Caco-2 (cell line): ENCODE measurements at places on chromosomes 12 and 14.
A peak's percentile ranks its signal among the peaks of the same experiment; 100 is the strongest.

DNA sequence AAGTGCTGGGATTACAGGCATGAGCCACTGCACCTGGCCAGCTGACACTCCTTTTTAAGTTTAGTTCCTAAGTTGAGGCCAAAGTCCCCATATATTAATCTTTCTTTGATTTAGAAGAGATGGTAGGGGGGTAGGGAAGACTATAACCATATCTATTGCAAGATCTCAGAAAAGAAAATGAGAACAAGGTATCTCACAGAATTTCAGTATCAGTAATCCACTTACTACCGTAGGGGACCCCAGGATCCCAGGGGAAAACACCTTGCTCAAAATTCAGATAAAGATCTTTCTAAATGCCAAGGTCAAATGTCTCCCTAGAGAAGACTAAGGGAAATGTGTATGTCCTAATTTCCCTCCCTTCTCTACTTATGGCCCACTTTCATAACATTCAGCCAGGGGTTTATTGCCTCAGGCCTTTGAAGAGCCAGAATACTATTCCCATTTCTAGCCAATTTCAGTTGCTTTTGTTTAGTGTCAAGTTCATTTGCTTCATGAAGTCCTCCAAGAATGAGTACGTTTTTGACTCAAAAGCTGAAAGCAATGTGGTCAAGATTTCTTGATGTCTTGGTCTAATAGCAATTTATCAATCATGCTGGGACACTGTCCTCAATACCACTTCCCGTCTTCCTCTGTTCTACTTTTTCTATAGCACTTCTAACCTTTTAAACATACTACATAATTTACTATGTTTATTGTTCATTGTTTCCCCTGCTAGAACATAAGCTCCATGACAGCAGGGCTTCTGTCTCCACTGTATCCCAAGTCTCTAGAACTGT lies 86.3 kb downstream of the DCAF5 start:
- no peak for DNase-seq

DNA sequence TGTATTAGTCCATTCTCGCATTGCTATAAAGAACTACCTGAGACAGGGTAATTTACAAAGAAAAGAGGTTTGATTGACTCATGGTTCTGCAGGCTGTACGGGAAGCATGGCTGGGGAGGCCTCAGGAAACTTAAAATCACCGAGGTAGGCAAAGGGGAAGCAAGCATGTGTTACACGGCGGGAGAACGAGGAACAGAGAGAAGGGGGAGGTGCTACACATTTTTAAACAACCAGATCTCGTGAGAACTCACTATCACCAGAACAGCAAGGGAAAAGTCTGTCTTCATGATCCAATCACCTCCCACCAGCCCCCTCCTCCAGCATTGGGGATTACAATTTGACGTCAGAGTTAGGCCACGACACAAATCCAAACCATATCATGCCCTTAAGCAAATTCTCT lies 13.3 kb upstream of the MAX start:
- DNase-seq = no peak

DNA sequence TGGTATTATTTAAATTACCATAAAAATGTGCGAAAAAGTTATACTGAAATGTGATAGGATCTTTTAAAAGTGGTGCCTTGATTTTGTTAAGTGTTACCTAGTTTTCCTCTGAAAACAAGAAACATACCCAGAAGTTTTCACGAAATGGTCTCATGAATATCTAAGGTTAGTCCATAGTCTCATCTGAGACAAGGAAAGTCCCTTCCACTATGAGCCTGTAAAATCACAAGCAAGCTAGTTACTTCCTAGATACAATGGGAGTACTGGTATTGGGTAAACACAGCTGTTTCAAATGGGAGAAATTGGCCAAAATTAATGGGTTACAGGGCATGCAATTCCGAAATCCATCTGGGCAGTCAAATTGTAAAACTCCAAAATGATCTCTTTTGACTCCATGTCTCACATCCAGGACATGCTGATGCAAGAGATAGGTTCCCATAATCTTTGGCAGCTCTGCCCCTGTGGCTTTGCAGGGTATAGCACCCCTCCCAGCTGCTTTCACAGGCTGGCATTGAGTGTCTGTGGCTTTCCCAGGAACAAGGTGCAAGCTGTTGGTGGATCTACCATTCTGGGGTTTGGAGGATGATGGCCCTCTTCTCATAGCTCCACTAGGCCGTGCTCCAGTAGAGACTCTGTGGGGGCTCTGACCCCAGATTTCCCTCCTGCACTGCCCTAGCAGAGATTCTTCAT lies 271.4 kb downstream of the NAV3 start:
- DNase-seq = peak; percentile 29

- no peak for DNase-seq
These were observed 42.6 kb downstream of the NELL2 start for GRCh38 chr12:44833561-44833960.

DNA sequence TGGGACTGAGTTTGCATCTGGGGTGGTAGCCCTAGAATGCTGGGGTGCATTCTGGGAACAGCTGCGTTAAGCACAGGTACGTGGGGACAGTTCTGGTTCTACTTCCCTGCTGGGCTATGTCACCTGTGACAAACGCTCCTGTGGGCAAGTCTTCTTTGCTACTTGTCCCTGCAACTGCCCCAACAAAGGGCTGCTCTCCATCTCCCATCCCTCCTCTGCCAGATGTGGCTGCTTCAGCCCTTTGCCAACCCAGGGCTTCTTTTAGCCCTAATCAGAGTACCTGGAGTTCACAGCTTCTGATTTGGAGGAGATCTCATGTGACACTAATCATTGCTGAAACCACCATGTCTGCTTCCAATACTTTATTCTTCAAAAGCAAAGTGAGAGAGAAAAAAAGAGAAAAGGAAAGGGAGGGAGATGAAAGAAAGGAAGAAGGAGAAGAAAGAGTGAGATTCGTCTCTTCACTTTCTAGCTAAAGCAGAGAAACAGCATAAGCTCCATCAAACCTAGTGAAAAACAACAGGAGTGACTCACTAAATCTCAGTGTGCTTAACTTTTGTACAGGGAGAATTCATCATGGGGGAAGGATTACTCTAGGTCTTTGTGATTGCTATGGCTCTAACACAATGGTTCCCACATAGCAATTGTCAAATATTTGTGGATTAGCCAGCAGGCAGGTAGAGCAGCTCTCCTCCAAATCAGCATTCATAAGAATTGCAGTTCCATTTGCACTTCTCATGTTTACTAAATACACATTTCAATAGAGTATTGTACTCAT lies 174.8 kb downstream of the LRIG3 start:
- DNase-seq = no peak

GRCh38 chr14:35121026-35121886 lies 534 bp downstream of the PPP2R3C start:
- DNase-seq = no peak

- DNase-seq = no peak
These were observed 4.0 kb downstream of the VPS37B start for GRCh38 chr12:122891661-122892525.

- DNase-seq = no peak
These were observed 943.8 kb downstream of the TMTC2 start for GRCh38 chr12:83630526-83630925.

GRCh38 chr12:52787324-52788191 lies 8.4 kb downstream of the KRT3 start:
- DNase-seq = no peak

DNA sequence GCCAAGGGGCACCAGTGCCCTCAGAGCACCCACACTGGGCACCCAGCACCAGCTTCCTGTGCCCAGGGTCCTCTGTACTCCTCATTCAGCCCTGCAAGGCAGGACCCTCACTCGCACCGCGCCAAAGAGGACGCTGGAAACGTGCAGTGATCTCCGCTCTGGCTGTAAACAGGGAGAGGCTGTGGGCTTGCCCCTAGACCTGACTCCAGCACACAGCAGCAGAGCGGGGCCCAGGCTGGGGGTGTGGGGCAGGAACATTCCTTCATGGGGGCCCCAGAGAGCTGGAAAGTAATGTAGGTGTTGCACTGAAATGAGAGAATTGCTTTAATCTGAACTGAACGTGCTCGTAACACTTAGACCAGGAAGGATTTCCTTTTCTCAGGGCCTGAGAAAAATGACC lies 5.0 kb upstream of the BRF1 start:
- no peak for DNase-seq

GRCh38 chr12:56040963-56041551 lies 661 bp upstream of the RPS26 start:
- DNase-seq = no peak

- DNase-seq = peak; percentile 25
These were observed 163.6 kb downstream of the RIMBP2 start for GRCh38 chr12:130552483-130552996.

DNA sequence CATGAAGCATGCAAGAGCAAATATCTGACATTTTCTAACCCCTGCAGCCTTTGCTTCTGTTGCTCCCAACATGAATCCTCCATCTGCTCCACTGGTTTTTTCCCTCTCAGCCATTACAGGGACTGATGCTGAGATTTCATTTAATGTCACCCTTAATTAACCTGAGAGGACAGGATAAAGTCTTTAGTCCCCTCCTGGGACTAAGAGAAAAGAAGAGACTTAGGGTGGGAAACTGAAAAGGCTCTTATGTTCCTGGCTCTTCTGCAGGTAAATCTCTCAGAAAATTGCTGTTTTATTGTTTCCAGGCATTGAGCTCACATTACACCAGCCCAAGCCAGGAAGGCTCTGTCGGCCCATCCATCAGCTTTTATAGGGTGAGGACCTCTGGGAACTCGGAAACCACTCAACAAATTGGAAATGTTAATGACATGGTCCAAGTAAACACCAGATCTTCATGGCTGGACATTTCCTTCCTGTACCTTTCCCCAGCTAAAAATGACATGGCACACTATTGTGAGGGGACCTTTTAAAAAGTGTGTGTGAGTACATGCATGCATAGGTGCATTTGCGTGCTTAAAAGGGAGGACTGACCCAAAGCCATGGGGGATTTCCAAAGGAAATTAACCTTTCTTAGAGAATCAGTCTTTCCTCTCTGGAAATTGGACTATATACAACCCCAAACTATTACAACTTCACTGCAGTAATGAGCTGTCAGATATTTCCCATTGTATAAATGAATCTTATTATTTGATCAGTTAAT lies 408.1 kb upstream of the TMTC1 start:
- DNase-seq = no peak

GRCh38 chr12:128365032-128365431 lies 98.1 kb downstream of the TMEM132C start:
- DNase-seq = no peak

DNA sequence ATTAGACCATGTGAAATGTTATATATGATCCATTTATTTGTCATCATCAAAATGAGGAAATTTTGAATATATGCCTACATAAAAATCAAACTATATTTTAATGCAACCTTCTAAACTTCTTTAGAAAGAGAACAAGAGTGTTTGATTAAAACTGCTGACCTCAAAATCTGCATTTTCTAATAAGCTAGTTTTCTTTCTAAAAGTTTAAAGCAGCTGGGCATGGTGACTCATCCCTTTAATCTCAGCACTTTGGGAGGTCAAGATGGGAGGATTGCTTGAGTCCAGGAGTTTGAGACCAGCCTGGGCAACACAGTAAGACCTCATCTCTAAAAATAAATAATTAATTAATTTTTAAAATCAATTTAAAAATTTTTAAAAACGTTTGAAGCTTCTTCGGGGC lies 36.2 kb downstream of the GNPTAB start:
- DNase-seq = no peak

DNA sequence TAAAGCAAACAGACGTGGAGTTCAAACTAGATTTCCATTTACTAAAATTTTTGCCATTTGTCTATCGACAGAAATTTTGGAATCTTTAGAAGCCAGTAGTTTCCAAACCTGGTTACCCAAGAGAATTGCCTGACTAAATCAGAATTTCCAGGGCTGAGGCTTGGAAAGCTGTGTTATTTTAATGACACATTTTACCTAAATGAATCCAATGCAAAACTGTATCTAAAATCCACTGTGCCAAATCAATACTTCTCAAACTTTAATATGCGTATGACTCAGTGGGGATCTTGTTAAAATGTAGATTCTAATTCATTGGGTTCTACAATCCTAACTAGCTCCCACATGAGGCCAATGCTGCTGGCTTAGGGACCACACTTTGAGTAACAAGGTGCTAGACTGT lies 35.0 kb upstream of the TC2N start:
- DNase-seq = no peak

- no peak for DNase-seq
These were observed 46.9 kb downstream of the CYP46A1 start for GRCh38 chr14:99730876-99731546.

DNA sequence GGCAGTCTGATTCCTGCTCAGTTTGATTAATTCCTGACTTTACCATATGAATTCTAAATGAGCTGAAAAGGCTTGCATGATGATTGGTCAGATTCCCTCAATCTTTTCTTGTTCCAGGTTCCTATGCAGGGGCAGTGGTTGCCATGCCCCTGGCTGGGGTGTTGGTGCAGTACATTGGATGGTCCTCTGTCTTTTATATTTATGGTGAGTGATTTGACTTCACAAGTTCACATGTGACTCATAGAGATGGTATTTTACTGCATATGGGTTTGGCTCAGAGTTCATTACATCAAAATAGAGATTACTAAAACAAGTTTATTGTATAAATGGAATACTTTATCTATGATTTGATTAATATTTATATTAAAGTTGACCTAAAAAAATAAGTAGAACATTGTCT lies 44.8 kb downstream of the SLC17A8 start:
- DNase-seq = no peak

DNA sequence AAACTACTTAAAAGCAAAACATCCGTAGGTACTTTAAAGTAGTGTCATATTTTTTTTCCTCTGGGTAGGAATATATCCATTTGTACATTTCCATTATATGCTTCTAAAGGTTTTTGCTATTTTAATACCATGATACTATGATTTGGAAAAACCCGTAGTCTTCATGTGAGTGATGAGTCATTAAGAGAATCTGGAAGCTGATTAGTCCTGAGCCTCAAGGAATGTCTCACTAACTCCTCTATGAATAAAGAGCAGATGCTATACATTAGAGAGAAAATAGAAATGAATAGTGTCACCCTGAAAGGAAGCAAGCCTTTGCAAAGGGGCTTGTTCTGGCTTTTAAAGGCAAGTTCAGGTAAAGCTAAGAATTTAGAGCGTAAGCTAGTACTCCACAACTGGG lies 432.1 kb downstream of the CCDC91 start:
- DNase-seq = no peak
